ENCODE measurements at places on chromosomes 5 and 9. TPM values are rescaled to one million over a fixed set of nuclear protein-coding genes. Genes with fewer than 3 reads are reported as not detected.

Gene TOR4A
- 1.5 TPM for total RNA-seq

Gene PCDHGA12
- total RNA-seq, result 6.1 TPM

Gene MEIKIN
- not detected for total RNA-seq

Gene PCDHA2
- total RNA-seq, result 20.9 TPM

Gene PCDHB15
- 29.5 TPM for total RNA-seq

DNA sequence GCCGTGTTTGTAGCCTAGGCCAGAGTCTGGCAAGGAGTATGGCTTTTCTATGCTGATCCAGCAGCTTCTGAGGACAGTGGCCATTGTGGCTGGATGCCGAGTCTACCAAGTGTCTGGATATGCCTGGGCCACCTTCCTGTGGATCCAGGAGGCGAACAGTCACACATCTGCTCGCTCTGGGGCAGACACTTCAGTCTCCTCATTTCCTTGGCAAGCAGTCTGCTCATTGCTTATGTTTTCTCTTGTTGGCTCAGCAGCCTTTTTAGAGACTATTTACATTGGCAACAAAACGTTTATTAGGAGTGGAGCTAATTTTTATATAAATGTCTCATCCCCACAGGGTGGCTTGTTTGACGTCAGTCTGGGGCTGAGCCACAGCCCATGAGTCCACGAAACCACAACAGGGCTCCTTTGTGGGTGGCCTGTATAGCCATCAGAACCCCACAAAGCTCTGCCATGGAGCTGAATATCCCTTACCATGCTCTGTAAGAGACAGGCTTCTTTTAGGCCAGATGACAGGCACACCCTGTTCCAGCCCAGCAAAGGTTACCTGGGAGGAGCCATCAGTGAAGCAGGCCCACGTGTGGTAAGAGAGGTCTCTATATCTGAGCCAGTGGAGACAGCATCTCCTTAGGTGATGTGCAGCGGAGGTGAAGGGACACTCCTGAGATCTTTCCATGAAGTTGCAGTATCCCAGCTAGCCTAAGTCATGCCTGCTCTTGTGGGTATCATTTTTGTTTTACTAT is 221.7 kb downstream of the DIRAS2 start:
- peaks cover 2% of the 10 kb centered on the region for H3K4me1 ChIP-seq
- no peaks in the 10 kb centered on the region for H3K36me3 ChIP-seq
- no peak overlapping the region for H3K27ac ChIP-seq
- DNase-seq, result no peak
- H3K27me3 ChIP-seq, result no peaks in the 10 kb centered on the region
- no peak overlapping the region for H3K4me3 ChIP-seq

DNA sequence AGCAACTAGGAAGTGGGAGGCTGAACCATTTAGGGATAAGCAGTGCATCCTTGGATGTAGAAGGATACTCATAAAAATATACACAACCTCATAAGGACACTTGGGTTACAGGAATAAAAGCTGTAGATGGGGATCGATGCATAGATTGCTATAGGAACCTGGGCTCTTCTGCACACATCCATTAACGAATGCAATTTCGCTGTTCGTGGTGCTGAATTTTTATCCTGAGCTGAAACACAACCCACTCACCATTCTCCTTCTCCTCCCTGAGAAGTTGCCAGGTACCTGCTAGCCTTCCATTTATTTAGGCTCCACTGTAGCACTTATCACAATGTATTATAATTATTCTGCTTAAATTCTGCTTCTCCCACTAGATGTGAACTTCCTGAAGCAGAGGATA is 320.6 kb upstream of the BRINP1 start:
- peaks cover 2% of the 10 kb centered on the region for H3K27me3 ChIP-seq
- no peak for DNase-seq
- no peaks in the 10 kb centered on the region for H3K36me3 ChIP-seq

DNA sequence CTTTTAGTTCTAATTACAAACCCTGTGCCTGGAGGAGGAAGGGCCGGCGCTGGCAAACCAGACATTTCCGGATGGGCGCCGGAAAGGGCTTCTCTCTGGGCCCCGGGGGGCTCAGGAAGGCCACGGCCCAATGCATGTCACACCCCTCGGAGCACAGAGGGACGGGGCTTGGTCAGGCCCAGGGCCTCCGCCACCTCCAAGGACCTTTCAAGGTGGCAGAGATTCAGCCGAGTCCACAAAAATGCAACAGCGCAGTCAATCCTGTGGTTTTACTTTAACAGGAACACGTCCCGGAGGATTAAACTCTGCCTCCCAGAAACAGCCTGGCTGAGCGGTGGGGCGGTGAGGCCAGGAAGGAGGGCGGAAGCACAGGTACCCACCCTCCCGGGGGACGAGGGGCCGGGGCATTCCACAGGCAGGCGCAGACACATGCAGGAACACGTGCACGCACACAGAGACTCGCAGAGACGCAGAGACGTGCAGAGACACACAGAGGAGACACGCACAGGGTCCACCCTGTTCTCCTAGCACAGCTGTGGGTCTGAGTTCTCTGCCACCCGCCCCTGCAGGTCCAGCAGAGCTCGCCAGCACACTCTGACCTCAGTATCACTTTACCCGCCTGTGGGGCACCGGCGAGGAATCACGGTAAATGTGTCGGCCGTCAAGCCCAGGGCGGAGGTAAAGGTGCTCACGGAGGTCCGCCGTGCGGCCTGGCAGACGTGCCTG is 23.0 kb downstream of the SLC9A3 start:
- H3K36me3 ChIP-seq, result no peaks in the 10 kb centered on the region
- no peaks in the 10 kb centered on the region for H3K4me1 ChIP-seq
- no peak for DNase-seq
- no peak overlapping the region for H3K27ac ChIP-seq
- peaks cover 9% of the 10 kb centered on the region for H3K27me3 ChIP-seq

GRCh38 chr5:165309446-165309845 is 1804.0 kb downstream of the MAT2B start:
- no peak overlapping the region for H3K27ac ChIP-seq
- no peaks in the 10 kb centered on the region for H3K4me1 ChIP-seq
- H3K4me3 ChIP-seq, result no peak overlapping the region
- DNase-seq, result no peak
- H3K36me3 ChIP-seq, result no peaks in the 10 kb centered on the region

- H3K27ac ChIP-seq, result peak overlapping the region; percentile 4
- peaks cover 9% of the 10 kb centered on the region for H3K4me1 ChIP-seq
- H3K36me3 ChIP-seq, result peaks cover 3% of the 10 kb centered on the region
- no peak overlapping the region for H3K4me3 ChIP-seq
Observed at GRCh38 chr5:168712280-168712924, 133.2 kb upstream of the PANK3 start.

DNA sequence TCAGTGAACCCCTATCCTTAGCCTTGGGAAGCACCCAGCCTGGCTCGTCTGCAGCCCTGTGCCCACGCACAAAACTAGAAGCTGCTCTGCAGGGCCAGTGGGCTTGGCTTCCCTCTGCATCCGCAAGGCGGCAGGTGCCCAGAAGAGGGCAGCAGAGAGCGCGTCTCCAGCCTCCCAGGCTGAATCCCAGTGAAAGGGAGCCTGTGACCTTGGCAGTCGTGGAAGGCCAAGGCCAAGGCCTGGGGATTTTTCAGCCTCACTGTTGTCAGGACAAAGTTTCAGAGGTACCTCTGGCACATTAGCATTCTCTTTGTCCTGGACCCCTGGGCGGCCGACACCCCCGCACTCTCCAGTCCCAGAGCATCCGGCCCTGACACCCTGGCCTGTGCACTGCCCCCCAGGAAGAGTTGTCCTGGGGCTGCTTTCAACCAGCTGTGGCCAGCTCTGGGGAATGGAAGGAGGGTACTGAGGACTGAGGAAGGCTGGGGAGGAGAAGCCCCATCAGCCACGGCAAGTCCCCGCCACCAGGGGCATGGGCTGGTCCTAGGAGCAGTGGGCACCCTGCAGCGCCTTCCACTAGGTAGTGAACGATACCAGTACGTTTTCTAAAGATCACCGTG is 63.6 kb upstream of the IL17B start:
- no peak overlapping the region for H3K27ac ChIP-seq
- H3K4me3 ChIP-seq, result no peak overlapping the region
- peak; percentile 96 for DNase-seq
- H3K36me3 ChIP-seq, result no peaks in the 10 kb centered on the region

Measured in glutamatergic neuron (in vitro differentiated cells).